ENCODE measurements at places on chromosomes 3 and 15. TPM values are rescaled to one million over a fixed set of nuclear protein-coding genes. Genes with fewer than 3 reads are reported as not detected.

DNA sequence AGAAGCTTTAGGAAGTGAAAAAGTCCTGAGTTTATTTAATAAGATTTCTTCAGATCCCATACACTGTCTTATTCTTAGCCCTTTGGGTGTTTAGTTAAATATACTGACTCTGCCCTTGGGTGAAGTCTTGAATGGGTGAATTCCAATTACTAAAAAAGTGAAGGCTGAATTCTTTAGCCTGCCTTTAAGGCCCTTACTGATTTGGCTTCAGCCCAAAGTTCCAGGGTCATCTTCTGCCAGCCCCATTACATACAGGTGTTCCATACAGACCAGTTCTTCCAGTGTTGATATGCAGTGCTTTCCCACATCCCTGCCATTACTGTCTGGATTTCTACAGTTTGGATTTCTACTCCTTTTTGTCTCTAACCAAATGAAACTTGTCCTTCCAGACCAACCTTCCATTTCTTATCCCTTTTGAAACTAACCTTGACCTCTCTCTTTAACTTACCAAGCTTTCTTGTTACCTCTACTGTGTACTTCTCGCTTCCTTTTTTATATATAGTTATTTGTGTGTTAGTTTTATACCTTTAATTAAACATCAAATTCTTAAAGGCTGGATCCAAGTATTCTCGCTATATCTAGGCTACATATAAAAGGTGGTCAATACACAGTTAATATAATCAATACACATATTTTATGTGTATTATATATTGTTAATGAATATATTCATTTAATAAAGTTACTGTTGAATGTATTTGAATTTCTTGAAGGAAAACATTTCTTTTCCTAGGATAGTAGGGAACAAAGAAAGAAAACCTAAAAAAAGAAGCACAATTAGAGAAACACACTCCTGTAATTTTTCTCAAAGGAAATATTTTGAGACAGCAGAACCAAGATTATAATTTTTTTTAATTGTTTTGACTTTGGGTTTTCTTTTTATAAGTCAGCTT, 15.0 kb downstream of the MBNL1 start:
- no peak overlapping the region for H3K27ac ChIP-seq
- no peak for DNase-seq
- no peaks in the 10 kb centered on the region for H3K36me3 ChIP-seq
- no peak overlapping the region for H3K4me3 ChIP-seq
- H3K27me3 ChIP-seq: no peaks in the 10 kb centered on the region

Gene IL17RE
- 1.1 TPM for total RNA-seq

GRCh38 chr3:14780927-14781507, 37.7 kb upstream of the FGD5 start:
- DNase-seq: no peak
- no peak overlapping the region for H3K27ac ChIP-seq
- H3K4me3 ChIP-seq: no peak overlapping the region

DNA sequence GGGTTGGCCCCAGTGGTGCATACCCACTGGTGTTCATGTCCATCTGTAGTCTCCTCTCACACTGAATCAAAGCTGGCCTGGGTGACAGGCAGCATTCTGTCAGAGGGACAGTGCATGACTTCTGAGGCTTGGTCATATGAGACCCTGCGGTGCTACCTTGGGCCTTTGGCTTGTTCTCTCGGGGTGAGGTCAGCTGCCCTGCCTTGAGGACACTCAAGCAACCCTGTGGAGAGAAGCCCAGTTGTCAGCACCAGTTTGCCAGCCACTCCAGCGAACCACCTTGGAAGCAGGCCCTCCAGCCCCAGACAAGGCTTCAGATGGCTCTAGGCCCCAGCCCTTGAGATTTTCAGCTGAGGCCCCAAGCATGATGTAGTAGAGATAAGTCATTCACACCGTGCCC, 16.9 kb upstream of the RAB7A start:
- no peaks in the 10 kb centered on the region for H3K36me3 ChIP-seq
- no peaks in the 10 kb centered on the region for H3K27me3 ChIP-seq
- no peaks in the 10 kb centered on the region for H3K4me1 ChIP-seq
- no peak for DNase-seq

GRCh38 chr3:12409684-12410596, 74.3 kb upstream of the TSEN2 start:
- H3K4me1 ChIP-seq: no peaks in the 10 kb centered on the region
- no peak overlapping the region for H3K4me3 ChIP-seq
- no peak for DNase-seq
- no peak overlapping the region for H3K27ac ChIP-seq

DNA sequence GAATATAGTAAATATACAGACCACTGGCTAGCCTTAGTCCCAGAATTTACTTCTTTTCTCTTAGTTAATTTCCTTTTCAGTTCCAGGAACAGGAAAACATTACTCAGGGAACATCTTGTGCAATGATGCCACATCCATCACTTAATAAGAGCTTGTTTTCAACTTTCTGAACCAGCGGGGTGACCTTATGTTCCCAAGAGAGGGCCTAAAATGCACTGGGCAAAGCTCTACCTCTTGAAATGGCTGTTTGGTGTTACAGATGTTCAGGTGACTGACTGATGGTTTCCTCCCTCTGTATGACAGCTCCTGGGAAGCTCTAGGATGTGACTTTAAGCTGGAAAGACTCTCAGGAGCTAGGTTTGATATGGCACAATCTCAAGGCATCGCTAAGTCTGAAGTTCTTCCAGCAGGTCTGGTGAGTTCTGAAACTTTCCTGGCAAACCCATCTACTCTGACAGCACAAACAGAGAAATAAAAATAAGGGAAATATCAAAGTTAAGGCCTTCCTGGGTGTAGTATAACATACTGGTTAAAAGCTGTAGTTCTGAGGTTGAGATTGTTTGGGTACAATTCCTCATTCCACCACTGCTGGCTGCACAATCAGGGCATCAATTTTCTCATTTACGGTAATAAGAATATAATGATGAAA, 98.6 kb downstream of the ZIC1 start:
- DNase-seq: no peak
- no peaks in the 10 kb centered on the region for H3K36me3 ChIP-seq
- H3K27me3 ChIP-seq: no peaks in the 10 kb centered on the region
- no peaks in the 10 kb centered on the region for H3K4me1 ChIP-seq

DNA sequence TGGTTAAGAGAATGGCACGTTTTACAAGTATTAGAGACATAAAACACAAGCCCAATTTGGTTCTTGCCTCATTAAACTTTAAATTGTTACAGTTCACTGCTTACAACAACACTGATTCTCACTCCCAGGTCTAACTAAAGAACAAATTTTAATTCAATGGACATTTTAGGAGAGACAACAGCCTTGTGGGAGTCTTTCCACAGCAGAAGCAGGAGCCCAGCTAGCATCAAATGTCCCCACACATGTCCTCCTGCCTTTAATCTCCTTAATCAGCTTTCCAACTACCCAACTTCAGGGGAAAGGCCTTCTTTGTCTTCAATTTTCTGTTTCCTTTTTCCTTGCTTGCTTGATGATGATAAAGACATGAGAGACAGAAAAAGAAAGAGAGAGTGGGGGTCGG, 287.8 kb upstream of the WNT5A start:
- H3K4me3 ChIP-seq: no peak overlapping the region
- H3K27ac ChIP-seq: no peak overlapping the region
- DNase-seq: no peak

Gene GPR149
- not detected for total RNA-seq

Gene CPN2
- total RNA-seq: not detected

DNA sequence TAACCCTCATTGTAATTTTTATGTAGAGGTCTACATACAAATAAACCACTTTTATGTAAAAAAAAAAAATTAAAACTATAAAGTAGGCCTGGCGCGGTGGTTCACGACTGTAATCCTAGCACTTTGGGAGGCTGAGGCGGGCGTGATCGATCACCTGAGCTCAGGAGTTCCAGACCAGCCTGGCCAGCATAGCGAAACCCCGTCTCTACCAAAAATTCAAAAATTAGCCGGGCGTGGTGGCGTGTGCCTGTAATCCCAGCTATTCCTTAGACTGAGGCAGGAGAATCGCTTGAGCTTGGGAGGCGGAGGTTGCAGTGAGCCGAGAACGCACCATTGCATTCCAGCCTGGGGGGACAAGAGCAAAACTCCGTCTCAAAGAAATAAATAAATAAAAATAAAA, 766 bp upstream of the SLC12A6 start:
- no peak for DNase-seq
- H3K4me3 ChIP-seq: peak overlapping the region; percentile 66
- H3K36me3 ChIP-seq: no peaks in the 10 kb centered on the region
- H3K27me3 ChIP-seq: no peaks in the 10 kb centered on the region
- no peak overlapping the region for H3K27ac ChIP-seq

DNA sequence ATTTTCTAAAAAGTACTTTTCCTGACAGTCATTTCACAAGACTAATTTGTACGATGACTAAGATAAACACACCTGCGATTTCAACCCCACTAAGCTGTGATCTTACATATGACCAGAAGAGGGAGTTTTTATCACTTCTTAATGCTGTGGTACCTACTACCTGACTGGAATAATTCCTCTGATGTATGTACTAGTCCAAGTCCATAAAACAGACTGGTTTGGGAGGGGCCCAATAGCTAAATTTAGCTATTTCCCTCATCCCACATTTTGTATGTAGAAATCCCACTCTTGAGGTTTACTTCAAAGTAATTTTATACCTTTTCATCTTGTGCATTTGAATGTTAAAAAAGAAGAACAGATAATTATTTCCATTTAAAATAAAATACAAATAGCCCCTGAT, 49.7 kb upstream of the SCAANT1 start:
- DNase-seq: no peak
- no peaks in the 10 kb centered on the region for H3K4me1 ChIP-seq
- no peak overlapping the region for H3K4me3 ChIP-seq
- no peak overlapping the region for H3K27ac ChIP-seq
- H3K36me3 ChIP-seq: no peaks in the 10 kb centered on the region
- no peaks in the 10 kb centered on the region for H3K27me3 ChIP-seq

Gene SEMA3B
- 60.1 TPM for total RNA-seq

GRCh38 chr3:28936154-28936553, 344.7 kb upstream of the RBMS3 start:
- no peaks in the 10 kb centered on the region for H3K36me3 ChIP-seq
- H3K4me3 ChIP-seq: no peak overlapping the region
- no peak for DNase-seq
- no peak overlapping the region for H3K27ac ChIP-seq
- H3K27me3 ChIP-seq: no peaks in the 10 kb centered on the region
- peaks cover 6% of the 10 kb centered on the region for H3K4me1 ChIP-seq

Gene TMF1
- total RNA-seq: 32.7 TPM

GRCh38 chr15:99435113-99435695, 130.6 kb upstream of the MEF2A start:
- H3K4me1 ChIP-seq: peaks cover 8% of the 10 kb centered on the region
- peak; percentile 21 for DNase-seq
- H3K27me3 ChIP-seq: no peaks in the 10 kb centered on the region
- no peak overlapping the region for H3K4me3 ChIP-seq

DNA sequence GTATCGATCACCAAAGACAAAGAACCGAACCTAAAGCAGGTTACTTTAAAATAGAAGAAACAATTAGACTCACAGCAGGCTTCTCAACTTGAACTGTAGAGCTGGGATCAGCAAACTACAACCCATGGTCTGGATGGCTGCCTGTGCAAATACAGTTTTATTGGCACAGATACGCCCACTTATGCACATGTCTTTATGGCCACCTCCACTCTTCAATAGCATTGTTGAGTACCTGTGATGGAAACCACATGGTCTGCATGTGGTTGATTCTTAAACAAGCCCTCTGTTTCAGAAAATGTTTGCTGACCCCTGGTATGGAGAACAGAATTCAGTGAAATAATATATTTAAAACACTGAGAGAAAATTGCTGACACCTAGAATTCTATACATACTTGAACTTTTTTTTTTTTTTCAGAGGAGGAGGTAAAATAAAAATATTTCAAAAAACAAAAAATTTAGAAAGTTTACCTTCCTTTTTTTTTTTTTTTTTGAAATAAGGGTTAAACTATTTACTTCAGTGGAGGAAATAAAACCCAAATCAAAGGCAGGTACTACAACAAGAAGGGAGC, 263.8 kb upstream of the ATP10A start:
- H3K27ac ChIP-seq: no peak overlapping the region
- H3K4me3 ChIP-seq: no peak overlapping the region
- DNase-seq: no peak

DNA sequence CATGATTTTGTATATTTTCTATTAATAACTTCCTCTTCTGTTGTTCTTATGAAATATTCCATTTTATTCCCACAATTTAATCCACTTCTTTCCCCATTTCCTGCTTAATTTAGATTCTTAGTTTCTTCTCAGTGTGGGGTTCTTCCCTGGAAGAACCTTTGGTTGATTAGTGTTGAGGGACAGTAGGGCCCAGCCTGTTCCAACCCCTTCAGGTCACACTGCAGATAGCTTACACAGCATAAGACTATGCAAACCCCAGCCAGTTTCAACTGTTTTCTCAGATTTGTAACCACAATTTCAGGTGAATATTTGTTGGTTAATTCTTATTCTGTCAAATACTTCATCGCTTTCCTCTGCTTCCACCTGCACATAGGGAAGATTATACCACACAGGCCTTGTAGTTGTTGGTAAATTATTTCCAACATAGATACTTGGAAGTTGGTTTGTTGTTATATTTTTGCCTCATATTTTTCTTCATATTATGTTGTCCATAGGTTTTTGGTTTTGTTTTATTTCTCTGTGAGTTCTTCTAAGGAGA, 34.7 kb downstream of the AADACL2 start:
- no peak overlapping the region for H3K4me3 ChIP-seq
- H3K27ac ChIP-seq: no peak overlapping the region
- no peaks in the 10 kb centered on the region for H3K36me3 ChIP-seq
- no peaks in the 10 kb centered on the region for H3K27me3 ChIP-seq

Gene IMPG2
- total RNA-seq: 0.90 TPM

Gene SLC7A14
- 0.05 TPM for total RNA-seq

- no peaks in the 10 kb centered on the region for H3K36me3 ChIP-seq
- H3K27ac ChIP-seq: no peak overlapping the region
- no peak overlapping the region for H3K4me3 ChIP-seq
Observed at GRCh38 chr15:33729653-33730052, 238.6 kb upstream of the CHRM5 start.

DNA sequence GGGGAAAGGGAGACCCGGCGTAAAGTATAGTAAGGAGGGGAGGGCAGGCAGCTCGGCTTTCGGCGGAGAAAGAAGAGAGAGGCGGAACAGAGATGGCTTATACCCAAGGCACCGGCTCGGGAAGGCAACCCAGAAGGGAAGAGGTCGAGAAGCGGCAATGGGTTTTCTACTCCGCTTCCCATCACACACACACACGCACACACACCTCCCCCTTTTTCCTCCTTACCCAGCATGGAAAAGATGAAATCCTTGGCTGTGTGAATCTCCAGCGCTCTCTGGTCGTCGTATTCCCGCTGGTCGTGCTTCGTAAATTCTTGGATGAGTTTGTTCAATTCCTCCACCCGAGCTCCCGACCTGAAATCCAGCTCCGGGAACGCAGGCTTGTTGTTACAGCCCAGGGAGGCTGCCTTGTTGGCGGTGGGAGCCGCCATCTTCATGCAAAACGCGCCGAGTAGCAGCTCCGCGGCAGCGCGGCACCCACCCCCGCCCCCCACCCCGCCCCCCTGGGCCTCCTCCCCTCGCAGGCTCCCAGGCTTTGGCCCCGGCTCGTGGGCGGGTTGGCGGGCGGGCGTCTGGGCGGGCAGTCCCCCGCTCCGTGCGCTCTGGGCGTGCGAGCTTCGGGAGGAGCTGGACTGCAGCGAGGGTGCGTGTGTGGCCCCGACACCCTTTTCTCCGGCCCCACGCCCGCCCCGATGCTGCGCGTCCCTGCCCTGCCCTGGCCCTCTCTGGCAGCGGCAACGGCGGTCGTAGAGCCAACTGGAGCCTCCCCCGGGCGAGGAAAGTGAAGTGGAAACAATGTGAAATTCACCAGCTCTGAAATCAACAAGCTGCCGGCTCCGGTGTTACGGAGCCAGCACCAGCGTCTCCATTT, at the start of gene MB21D2:
Gene MB21D2, minus strand, starts transcription at position 453 of the 871 bp plus-strand sequence. Its CDS starts 16 bp downstream, at position 437.
- H3K36me3 ChIP-seq: no peaks in the 10 kb centered on the region
- peak within 1 kb of the TSS; percentile 84 for H3K4me3 ChIP-seq
- peaks cover 2% of the 10 kb centered on the region for H3K4me1 ChIP-seq
- peak; percentile 82 for DNase-seq
- H3K27ac ChIP-seq: peak within 1 kb of the TSS; percentile 67

Data from ovary (tissue), 10 donors.